ENCODE measurements at places on chromosomes 16 and 17.

DNA sequence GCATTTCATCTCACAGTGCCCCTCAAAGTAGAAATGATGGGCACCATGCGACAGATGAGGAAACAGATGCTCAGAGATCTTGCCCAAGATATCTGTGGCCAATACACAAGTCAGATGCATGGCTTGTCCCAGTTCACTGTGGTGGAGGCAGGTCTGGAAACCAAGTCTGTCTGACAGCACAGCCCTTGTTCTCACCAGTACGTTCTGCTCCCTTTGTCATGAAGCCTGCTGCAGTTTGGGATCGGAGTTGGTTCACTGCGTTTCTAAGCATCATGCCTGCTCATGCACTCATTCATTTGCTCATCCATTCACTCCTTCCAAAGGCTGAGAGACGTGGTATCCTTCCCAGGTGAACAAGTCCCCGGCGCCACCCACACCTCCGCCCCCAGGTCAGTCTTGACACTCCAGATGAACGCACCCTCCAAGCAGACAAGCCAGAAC, 27.2 kb upstream of the MEAK7 start:
- DNase-seq: no peak

DNA sequence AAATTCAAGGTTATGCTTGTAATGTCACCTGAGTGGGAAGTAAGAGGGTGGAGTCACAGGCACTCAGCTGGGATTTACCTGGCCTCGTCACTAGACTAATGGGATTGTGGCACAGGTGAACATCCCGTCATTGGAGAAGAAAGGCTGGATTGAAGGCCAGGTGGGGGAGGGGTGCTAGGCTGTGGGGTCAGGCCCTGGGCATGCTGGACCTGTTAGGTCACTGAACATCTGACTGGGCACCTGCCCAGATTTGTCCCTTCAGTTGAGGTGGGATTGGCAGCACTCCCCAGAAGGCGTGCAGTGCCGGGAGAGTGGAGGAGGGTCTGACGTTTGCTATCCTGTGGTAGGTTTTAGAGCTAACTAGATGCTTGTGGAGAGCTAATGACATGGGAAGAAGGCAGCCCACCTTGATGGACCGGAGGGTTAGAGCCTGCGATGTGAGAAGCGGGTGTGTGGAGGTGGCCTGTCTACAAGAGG, 161.5 kb upstream of the ZNF267 start:
- no peak for DNase-seq

- no peak for DNase-seq
Observed at GRCh38 chr16:84687715-84688114, 12.1 kb upstream of the USP10 start.

- no peak for DNase-seq
Observed at GRCh38 chr16:71846431-71846830, 655 bp downstream of the ATXN1L start.

DNA sequence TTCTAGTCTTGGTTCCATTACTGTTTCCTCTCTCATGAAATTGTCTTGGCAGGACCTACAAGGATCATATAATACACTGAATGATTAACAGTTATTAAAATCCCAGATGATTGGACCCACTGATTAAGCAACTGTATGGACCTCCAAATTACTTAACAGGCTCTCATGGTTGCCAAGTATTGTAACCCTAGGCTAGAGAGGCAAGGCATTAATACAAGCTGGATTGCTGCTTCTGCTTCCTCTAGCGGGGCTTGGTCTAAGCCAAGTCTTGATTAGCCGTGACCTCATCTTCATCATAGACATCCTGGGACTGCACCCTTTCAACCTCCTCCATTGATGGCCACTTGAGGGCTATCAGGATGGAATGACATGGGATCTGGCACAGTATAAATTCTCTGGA, 46.9 kb downstream of the SYCE1L start:
- DNase-seq: no peak

DNA sequence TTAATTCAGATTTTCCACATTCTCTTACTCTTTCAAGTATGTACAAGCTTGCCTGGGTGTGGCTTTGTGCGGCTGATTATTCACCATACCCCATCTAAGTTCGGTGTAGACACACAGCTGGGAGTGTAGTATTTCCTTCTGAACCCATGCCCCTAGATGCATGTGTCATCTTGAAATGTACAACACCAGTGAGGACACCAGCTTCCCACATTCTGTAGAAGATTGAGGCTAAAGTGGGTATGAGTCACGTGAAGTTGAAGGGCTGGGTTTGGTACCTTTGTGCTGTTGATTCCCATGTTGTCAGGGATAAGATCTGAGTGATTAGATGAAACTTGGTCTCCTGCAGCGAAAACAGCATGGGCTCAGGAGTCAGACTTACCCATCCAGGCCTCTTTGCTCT, 14.6 kb upstream of the DHX8 start:
- DNase-seq: no peak

- no peak for DNase-seq
Observed at GRCh38 chr17:30552994-30553566, 75.9 kb downstream of the GOSR1 start.

- DNase-seq: no peak
Observed at GRCh38 chr16:75377729-75378386, 55.4 kb downstream of the CFDP1 start.

GRCh38 chr17:79473111-79473875, 137.6 kb downstream of the RBFOX3 start:
- DNase-seq: no peak

DNA sequence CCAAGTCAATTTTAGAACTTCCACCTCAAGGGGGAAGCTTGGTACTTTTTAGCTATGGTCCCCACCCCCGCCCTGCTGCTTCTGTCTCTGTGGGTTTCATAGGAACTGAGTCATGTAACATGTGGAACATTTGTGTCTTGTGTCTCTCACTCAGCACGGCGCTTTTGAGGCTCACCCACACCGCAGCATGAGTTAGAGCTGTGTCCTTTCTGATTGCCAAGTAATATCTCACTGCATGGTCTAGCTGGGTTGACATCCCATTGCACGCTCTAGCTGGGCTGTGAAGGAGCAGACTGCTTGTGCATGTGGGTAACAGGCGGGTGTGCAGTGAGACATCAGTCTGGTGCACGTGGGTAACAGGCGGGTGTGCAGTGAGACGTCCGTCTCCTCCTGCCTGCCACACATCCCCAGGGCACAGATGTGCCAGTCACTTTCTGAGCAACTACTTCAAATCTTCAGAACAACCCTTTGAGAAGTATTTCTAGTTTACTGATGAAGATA, 26.4 kb upstream of the SLC7A5 start:
- no peak for DNase-seq

DNA sequence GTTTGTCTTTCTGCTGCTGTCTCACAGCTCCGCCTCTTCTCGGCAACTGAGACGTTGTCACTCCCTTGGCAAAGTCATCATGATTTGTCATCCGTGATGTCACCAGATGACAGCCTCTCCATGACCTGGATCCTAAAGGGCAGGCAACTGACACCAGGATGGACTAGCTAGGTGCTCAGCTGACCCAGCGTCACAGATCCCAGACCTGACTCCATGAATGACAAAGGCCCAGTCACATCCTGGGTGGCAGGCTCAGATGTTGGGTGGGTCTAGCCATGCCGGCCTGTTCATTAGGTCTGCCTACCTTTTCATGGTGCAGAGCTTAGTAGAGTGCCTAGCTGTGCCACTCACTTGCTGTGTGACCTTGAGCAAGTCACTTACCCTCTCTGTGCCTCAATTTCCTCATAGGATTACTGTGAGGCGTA, 3.8 kb upstream of the TMEM238L start:
- DNase-seq: no peak

DNA sequence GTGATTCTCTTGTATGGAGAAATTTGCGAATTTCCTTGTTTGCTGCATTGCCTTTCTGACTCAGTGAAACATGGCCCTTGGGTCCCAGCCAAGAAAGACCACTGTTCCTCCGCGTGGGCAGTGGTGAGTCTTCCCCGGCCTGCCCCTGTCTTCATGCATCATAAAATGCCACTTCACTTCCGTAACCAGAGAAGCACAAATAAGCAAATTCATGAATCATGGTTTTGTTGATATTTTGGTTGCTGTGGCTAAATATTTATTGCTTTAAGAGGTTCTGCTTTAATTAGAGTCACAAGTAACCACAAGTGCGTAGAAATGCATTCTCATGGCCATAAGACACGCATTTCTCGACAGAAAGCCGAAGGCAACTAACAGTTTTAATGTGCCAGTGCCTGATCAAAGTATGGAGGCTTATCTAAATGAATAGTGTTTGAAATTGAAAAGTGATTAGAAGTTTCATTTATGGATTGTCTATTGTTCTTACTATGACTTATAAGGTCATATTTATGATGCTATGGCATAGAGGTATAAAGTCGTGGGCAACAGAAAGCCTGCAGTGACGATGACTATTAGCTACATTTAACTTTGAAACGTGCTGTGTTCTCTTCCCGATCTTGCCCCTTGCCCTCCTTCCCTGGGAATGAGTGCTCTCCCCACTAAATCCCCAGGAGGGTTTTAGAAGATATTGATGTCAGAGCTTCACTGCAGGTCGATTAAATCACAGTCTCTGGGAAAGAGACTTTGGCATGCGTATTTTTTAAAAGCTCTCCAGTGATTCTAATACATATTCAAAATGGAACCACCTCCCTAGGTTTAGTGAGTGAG, 76.0 kb downstream of the WIPI1 start:
- DNase-seq: no peak

DNA sequence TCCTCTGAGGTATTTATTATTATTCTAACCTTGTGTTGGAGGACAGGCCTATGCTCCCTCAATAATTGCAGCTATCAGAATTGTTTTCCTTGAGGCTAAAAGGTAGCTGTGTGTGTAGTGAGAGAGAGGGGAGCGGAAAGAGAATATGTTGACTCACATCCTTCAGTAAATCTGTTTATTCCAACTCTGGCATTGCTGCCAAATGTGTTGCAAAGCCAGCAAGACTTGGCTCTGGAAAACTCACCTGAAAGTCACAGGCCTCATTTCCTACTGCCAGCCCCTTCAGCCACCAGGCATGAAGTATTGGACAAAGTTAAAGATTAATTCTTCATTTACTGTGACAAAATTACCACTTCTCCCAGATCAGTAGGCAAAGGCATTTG, 9.6 kb downstream of the CA10 start:
- peak; percentile 74 for DNase-seq
